ENCODE measurements at places on chromosomes 12 and 14.

DNA sequence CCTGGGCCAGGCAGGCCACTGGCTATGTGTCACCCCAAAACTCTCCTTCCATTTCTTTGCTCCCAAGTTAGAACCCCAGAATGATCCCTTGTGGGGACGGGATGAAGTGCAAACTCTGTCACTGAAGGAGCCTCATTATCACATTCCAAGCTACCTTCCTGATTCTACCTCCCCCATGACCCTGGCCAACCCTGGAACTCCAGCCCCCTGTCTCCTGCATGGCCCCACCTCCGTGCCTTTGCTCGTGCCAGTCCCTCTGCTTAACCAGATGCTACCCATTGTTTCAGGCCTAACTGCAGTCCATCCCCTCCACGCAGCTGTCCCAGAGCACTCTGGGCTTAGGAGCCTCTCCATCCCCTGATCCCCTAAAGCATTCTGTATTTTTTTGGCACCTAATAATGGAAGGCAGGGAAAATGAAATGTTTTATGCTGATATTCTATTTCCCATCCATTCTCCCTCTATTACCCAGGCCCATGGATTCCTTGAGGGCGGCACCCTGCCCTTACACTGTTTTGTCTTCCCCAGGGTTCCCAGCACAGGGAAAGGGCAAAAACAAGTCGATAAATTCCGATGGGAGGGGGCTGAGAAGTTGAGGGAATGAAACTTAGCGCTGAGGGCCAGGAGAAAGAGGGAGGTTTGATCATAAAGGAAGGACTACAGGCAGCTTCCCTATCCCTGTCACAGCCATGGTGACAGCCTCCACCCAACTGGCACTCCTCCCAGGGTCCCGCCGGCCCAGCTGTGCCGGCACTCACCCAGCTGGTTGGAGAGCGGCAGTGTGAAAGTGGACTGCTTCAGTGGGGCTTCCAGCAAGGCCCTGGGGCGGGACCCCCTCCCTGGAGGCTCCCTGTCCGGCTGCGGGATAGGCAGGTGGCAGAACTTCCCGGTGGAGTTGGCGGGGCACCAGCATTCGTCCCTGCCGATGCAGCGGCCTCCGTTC lies 58.1 kb downstream of the ISCA2 start:
- DNase-seq, result no peak

DNA sequence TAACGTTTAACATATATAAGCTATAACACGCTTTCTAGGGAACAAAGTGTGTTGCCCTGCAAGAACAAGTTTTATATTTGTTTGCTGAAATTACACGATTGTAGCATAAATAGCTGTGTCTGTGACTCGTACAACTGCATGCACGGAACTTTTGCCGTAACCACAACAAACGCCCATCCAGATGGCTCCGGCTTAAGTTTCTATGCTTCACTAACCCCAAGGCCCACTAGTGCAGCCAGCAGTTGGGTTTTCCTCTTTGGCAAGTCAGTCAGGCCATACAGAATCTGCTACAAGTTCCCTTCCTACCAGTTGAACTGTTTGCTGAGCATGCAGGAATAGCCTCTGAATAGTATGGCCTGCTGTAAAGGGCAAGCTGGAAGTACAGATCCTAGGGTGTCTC lies 12.1 kb downstream of the CSRP2 start:
- DNase-seq, result no peak

DNA sequence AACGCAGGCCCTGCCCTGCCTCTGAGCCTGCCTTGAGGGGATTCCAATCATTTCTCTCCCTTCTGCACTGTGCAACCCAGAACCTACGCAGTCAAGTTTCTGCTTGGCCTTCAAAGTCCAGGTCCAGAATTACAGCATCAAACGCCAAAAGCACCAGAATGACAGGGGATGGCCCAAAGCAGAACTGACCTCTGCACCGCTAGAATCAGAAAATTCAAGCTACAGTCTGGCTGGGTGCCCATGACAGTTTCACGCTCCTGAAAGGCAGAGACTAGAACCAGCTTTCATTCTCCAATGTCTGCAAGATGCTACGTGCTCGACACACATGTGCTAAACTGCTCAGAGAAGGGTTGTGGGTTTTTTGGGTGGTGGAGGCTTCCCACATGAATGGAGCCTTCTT lies 4.1 kb downstream of the CLMN start:
- no peak for DNase-seq

- DNase-seq, result peak; percentile 73
These were observed 5.8 kb downstream of the WSB2 start for GRCh38 chr12:118055144-118055557.

DNA sequence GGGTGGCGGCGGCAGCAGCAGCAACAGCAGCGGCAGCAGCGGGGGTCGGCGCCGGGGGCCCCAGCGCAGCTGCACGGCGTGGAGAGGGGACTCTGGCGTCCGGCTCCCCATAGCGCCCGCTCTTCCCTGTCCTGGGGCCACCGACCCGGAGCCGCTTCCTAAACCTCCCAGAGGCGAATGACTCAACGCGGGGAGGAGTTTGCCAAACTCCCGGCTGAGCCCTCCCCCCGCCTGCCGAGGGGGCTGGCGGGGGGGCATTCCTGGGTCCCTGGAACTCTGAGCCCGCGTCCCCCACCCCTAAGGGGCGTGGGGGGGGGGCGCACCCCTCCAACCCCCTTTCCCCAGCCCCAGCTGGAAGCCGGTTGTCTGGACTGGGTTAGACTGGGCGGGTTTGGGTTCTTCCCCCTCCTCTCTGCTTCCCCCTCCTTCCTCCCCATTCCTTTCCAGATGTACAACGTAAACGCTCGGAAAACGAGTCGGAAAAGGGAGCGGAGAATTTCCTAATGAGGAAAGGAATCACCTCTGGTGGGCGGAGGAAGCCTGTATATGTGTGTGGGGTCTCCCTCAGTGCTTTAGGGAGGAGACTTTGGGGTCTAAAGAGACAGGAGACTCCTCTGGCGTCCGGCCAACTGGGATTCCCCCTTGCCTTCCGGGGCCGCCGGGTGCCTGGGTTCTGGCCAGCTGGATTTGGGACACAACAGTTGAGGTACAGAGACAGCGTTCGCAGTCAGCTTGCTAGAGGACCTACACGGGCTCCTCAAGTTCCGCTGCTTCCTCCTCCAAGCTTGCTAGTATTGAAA lies at the start of gene ITGA5:
ITGA5 (minus strand) TSS at position 179 of the 800 bp plus-strand sequence; CDS start at position 111, 68 bp downstream.
- DNase-seq, result no peak

GRCh38 chr12:111404362-111405148 lies 1.2 kb upstream of the SH2B3 start:
- DNase-seq, result peak; percentile 87

DNA sequence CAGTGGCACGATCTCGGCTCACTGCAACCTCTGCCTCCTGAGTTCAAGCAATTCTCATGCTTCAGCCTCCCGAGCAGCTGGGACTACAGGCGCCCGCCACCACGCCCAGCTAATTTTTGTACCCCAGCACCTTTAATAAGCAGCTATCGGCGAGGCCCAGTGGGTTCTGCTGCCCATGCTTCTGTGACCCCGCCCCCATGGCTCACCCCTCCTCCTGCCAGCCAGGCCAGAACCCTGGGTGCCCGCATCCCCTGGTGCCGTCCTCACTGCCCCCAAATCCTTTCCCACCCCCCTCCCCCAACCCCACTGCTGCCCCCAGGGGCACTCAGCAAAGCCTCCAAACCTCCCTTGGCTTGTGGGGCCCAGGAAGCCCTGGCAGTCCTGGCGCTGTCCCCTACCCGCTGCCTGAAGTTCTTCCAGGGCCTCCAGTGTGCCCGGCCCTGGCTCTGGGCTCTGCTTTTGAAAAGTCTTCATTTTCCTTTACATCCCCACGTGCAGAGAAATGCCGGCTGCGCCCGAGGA lies 14.5 kb downstream of the BAG5 start:
- no peak for DNase-seq

- no peak for DNase-seq
These were observed 20.1 kb downstream of the SPRING1 start for GRCh38 chr12:116717466-116718437.

DNA sequence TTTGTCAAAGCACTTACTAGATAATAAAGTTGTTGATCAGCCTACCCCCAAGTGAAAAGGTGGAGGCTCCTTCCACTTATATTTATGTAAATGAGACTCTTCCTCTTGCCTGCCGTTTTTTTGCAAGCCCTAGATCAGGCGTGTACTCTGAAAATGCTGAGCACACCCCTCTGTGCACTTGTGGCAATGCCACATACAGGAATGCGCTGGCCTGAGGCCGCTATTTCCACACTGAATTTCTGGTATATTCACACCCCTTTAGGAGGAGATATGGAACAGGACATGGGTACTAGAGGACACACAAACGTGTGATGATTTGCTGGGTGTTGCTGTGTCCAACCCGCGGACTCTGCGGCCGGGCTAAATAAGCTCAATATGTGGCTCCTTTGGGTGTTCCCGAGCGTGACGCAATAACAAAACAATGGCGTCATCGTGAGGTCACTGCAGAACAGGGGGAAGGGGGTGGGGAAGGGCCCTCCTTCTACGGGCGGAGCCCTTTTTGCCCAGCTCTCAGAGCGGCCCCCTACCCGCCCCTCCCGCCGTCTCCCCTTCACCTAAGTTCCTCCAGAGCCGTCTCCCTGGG lies 554 bp upstream of the TSPAN31 start:
- DNase-seq, result no peak
